ENCODE measurements at places on chromosomes 6 and 20. TPM values are rescaled to one million over a fixed set of nuclear protein-coding genes. Genes with fewer than 3 reads are reported as not detected.

ELOVL4 gene
- total RNA-seq: 0.24 TPM

OXT gene
- total RNA-seq: not detected

MRPL14 gene
- 83.9 TPM for total RNA-seq

CRISP2 gene
- total RNA-seq: 0.83 TPM

CDC25B gene
- 97.7 TPM for total RNA-seq

PRRT1 gene
- total RNA-seq: 1.2 TPM

IPCEF1 gene
- total RNA-seq: 7.9 TPM

ARMH2 gene
- 0.68 TPM for total RNA-seq

FOXF2 gene
- total RNA-seq: 13.2 TPM

GPRC6A gene
- not detected for total RNA-seq

HDGFL1 gene
- total RNA-seq: not detected

SLPI gene
- 1,714 TPM for total RNA-seq

TCF21 gene
- 46.5 TPM for total RNA-seq

ARHGAP18 gene
- 57.9 TPM for total RNA-seq

FAM209B gene
- total RNA-seq: 0.59 TPM

BMP2 gene
- 12.4 TPM for total RNA-seq

C20orf144 gene
- total RNA-seq: not detected

DSP gene
- total RNA-seq: 22.8 TPM

MCHR2 gene
- total RNA-seq: not detected

ESR1 gene
- 3.7 TPM for total RNA-seq

PBOV1 gene
- not detected for total RNA-seq

TP53TG5 gene
- not detected for total RNA-seq

MYH7B gene
- 0.56 TPM for total RNA-seq

HRH3 gene
- not detected for total RNA-seq

REPS1 gene
- 39.1 TPM for total RNA-seq

JAG1 gene
- 60.1 TPM for total RNA-seq

C20orf141 gene
- total RNA-seq: not detected

RAET1L gene
- not detected for total RNA-seq

DACT2 gene
- 2.4 TPM for total RNA-seq

PACRG gene
- 5.5 TPM for total RNA-seq

SIRPA gene
- total RNA-seq: 130 TPM

PARD6B gene
- total RNA-seq: 32.5 TPM

ABHD16B gene
- total RNA-seq: not detected

CLIC1 gene
- 310 TPM for total RNA-seq

C20orf202 gene
- total RNA-seq: 2.1 TPM

TRDN gene
- not detected for total RNA-seq

All from lower lobe of right lung (tissue), 2 donors.